ENCODE measurements at places on chromosomes 5 and 9.

GRCh38 chr9:129574911-129575585 is 45.9 kb downstream of the C9orf50 start:
- no peak for DNase-seq

GRCh38 chr5:1850324-1851154 is 32.2 kb downstream of the IRX4 start:
- no peak for DNase-seq

- DNase-seq = no peak
These were observed 38.9 kb downstream of the LYRM7 start for GRCh38 chr5:131209506-131210150.

- no peak for DNase-seq
These were observed 62.1 kb downstream of the TMOD1 start for GRCh38 chr9:97563458-97564135.

GRCh38 chr9:87862536-87863268 is 20.0 kb upstream of the SPATA31E1 start:
- DNase-seq = no peak

DNA sequence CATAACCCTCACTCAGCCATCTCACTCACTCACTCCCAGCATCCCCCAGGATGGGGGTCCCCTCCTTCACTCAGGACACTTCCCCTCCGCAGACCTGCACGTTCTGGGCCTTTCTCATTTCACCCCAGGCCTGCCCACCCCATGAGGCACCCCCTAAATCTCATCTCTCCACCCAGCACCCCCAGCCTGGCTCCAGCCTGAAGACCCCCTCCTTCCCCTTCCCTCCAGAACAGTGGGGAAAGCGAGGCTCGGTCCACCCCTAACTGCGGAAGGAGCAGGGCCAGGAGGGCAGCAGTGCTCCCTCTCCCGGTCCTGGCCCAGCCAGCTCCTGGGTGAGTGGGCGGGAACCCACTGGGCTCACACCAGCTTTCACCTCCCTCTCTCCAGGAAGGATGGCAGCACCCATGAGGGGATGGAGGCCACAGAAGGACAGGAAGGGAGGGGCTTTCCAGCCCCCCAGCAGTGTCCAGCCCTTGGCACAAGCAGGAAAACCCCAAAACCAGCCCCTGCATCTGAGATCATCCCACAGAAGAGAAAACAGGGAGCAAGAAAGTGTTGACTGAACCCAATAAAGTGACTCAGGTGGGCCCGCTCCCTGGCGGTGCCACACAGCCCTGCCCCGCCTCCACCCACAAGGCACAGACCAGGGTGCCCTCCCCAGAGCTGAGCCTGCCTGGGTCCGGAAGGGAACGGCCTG is 55.0 kb downstream of the LRSAM1 start:
- DNase-seq = no peak

DNA sequence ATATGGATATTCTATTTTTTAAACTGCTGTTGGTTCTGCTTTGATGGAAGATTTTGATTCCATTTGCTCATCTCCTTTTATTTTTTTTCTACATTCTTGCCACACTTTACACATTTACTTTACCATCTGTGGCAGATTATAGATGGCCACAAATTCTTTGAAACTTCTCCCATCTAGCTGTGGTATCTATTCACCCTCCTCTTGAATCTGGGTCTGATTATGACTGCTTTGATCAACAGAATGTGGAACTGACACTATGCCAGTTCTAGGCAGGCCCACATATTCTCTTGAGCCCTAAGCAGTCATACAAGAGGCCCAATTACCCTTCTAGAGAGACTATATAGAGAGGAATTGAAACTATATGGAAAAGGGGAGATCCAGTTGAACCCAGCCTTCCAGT is 439.0 kb upstream of the PTGER4 start:
- DNase-seq = no peak

GRCh38 chr5:94613583-94613982 is 4.8 kb downstream of the KIAA0825 start:
- DNase-seq = no peak

DNA sequence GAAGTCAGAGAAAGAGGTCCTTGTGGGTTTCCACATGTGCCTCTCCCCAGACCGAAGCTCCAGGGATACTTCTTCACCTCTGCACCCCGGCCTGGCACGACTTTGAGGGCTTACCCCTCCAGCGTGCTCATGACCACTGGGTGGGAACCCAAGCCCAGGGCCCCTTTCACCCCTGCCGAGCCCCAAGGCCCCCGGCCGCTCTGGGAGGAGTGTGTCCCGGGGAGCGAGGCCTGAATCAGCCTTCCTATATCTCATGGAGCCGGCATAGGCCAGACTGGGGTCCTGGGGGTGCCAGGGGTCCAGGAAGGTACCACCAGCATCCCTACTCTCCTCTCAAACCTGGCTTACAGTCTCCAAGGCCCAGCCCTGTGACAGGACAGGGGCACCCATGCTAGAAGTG is 17.1 kb downstream of the TERT start:
- no peak for DNase-seq

GRCh38 chr5:28488752-28489151 is 1450.4 kb upstream of the CDH9 start:
- DNase-seq = no peak
